ENCODE measurements at places on chromosomes 1 and 21. TPM values are rescaled to one million over a fixed set of nuclear protein-coding genes. Genes with fewer than 3 reads are reported as not detected.

Gene EXO1
- 30.7 TPM for total RNA-seq

Gene SERPINC1
- not detected for total RNA-seq

Gene CELSR2
- total RNA-seq, result 4.2 TPM

Gene SPRR5
- total RNA-seq, result not detected

Gene RNASEL
- 6.0 TPM for total RNA-seq

Gene ANKRD45
- total RNA-seq, result not detected

Measured in T-helper 1 cell treated with Interleukin-12 subunit alpha and Interleukin-12 subunit beta and Interleukin-4 antibody, amounts not matched to agents 30 ng/mL and 1 ng/mL, for 36 hours (primary cell).